ENCODE measurements at places on chromosomes 1 and 21. TPM values are rescaled to one million over a fixed set of nuclear protein-coding genes. Genes with fewer than 3 reads are reported as not detected.

CREG1 gene
- 82.4 TPM for polyA plus RNA-seq

SLC5A9 gene
- 2.3 TPM for polyA plus RNA-seq

USP25 gene
- polyA plus RNA-seq = 69.9 TPM

PRMT6 gene
- polyA plus RNA-seq = 16.2 TPM

PPT1 gene
- 112 TPM for polyA plus RNA-seq

ATAD3A gene
- 22.0 TPM for polyA plus RNA-seq

FCER1G gene
- 60.9 TPM for polyA plus RNA-seq

All from testis (tissue), 5 donors.